ENCODE measurements at places on chromosomes 2 and 18. TPM values are rescaled to one million over a fixed set of nuclear protein-coding genes. Genes with fewer than 3 reads are reported as not detected.

The PXDN gene
- 471 TPM for total RNA-seq

The CEBPZOS gene
- 13.1 TPM for total RNA-seq

The SCN3A gene
- total RNA-seq: not detected

The SPATA3 gene
- not detected for total RNA-seq

The ABCG5 gene
- not detected for total RNA-seq

The KCMF1 gene
- total RNA-seq: 75.9 TPM

The VAMP8 gene
- 14.0 TPM for total RNA-seq

The TFCP2L1 gene
- under 0.01 TPM for total RNA-seq

The CMPK2 gene
- total RNA-seq: 0.22 TPM

The IL36G gene
- not detected for total RNA-seq

The UGT1A10 gene
- total RNA-seq: 0.22 TPM

The PDCD1 gene
- not detected for total RNA-seq

The TXNDC2 gene
- total RNA-seq: 0.22 TPM
